ENCODE measurements at places on chromosomes 3 and 15.

GRCh38 chr15:80693682-80694610 is 1.2 kb upstream of the ABHD17C start:
- DNase-seq: no peak

GRCh38 chr3:18556503-18557135 is 131.5 kb upstream of the SATB1 start:
- peak; percentile 37 for DNase-seq

DNA sequence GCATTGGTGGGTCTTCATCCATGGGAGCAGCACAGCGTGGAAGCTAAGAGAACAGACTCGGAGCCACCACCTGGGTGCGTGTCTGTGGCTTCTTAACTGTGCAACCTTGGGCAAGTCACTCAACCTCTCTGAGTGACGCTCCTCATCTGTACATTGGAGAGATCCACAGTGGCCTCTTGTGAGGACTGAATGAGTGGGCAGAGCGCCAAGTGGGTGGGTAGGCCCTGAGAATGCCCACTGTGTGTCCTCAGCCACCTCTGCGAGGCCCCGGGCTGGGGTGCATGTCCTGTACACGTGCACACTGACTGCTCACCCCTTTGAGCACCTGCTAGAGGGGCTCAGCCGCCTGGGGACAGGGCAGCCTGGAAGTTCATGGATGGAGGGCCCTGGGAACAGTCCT is 99.6 kb upstream of the PRR23E start:
- no peak for DNase-seq

- DNase-seq: no peak
Observed at GRCh38 chr3:11445883-11446282, 173.7 kb downstream of the ATG7 start.

- DNase-seq: no peak
Observed at GRCh38 chr15:88470625-88471372, 3.3 kb downstream of the MRPS11 start.

- DNase-seq: no peak
Observed at GRCh38 chr3:187000711-187001151, 70.4 kb downstream of the ST6GAL1 start.

- DNase-seq: no peak
Observed at GRCh38 chr15:52749258-52749657, 40.9 kb downstream of the ONECUT1 start.

- no peak for DNase-seq
Observed at GRCh38 chr15:40906991-40907802, 12.9 kb downstream of the VPS18 start.

DNA sequence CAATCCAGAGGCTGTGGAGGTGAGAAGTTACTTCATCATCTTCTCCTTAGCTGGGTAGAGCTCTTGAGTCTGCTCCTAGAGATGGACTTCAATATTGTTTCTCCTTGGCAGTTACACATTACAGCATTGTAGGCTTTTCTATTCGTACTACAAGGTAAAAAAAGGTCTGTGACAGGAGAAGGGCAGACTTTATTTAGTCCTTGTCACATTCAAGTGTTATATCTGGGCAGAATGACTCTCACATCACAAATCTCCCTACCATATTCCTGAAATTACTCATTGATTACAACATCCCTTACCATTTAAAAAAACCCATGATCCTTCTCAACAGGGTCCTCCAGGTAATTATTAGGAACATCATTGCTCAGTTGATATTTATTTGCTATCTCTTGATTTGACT is 75.0 kb downstream of the AGBL1 start:
- no peak for DNase-seq

GRCh38 chr3:188926111-188926510 is 245.7 kb upstream of the TPRG1 start:
- no peak for DNase-seq

- DNase-seq: no peak
Observed at GRCh38 chr3:46335541-46335940, 18.4 kb upstream of the CCR2 start.

DNA sequence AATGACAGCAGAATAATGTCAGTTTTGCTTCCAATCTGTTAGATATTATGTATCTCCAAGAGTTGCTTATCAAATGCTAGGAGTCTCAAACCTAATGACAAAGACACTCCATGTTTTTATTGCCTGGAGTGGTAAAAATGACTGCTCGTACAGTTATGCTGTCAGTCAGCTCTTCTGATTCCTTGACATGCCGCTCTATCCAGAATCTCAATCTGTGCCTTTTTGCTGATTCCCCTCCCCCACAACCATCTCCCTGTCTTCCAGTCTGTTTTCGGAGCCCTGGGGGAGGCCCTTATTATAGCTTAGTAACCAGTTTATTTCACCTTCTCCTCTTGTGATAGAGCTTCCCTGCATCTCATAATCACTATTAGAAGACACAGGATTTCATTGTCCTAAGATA is 2.6 kb downstream of the MKRN2 start:
- DNase-seq: no peak

DNA sequence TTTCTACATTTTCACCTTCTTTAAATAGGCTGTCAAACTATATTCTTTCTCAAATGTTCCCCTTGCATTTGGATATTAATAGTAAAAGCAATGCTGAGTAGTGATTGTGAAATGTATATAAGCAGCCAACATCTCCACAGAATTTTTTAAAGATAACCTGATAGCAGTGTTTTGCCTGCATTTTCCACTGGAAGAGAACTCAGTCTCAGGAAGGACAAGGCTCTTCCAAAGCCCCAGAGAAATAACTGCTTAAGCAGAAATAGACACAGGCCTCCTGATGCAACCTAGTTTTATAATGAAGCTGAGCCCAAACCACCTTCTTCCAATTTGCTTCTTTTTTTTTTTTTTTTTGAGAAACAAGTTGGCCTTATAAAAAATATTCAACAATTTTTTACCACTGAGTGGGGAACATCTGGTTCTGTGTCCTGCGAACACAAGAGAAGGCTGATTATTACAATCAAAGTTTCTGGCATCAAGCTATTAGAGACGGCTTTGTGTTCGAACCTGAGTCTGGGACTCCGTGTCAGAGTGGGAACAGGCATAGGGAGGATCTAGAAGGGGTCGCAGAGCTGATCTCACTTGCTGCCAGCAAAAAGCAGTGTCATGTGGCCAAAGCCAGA is 332.5 kb upstream of the TBL1XR1 start:
- DNase-seq: no peak

DNA sequence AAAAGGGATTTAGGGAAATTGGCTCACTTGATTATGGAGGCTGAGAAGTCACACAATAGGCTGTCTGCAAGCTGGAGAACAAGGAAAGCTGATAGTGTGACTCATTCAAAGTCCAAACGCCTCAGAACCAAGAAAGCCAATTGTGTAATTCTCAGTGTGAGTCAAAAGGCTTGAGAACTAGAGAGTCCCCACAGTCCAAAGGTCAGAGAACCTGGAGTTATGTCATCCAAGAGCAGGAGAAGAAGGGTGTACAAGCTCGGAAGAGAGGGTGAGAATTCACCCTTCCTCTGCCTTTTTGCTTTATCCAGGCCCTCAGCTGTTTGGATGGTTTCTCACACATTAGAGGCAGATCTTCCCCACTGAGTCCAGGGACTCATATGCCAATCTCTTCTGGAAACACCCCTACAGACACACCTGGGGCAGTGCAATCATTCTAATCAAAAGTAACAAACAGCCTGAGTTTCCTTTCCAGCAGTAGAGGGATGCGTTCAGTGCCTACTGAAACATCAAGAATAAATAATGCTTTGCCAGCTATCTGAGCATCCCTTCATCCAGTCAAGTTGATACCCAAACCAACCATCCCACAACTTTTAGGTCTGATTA is 271.5 kb downstream of the SATB1 start:
- DNase-seq: peak; percentile 97

GRCh38 chr3:134796281-134797056 is 1.4 kb downstream of the EPHB1 start:
- no peak for DNase-seq

DNA sequence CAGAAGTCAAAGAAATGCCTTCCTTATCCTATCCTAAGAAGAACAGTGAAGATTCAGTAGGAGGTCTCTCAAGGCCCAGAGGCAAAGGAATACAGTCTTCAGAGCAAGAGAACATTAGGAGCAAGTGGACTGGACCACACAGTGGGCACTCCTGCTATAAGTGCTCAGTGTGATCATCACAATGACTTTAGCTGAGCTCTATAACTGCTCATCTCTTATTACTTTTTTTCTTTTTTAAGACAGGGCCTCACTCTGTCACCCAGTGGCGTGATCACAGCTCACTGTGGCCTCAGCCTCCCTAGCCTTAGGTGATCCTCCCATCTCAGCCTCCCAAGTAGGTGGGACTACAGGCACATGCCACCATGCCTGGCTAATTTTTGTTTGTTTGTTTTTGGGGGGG is 48.1 kb downstream of the COL8A1 start:
- DNase-seq: no peak

DNA sequence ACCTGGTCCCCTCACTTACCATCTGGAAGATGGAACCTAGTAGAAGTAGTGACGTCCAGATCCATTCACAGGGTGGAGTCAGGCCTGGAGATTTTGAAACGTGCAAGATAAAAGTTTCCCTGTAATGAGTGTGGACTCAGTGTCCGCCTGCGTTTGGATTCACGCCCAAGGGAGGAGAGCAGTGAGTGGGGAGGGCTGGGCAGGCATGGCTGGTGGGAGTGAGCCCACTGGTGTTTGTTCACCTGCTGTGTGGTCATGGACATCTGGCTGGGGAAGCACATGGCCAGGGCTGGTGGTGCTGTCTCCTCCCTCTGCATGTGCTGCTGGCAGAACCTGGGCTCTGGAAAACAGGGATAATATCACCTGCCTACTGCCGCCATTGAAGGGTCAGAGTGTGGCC is 37.0 kb downstream of the RLBP1 start:
- DNase-seq: no peak

- DNase-seq: no peak
Observed at GRCh38 chr15:64029633-64030032, 16.7 kb downstream of the DAPK2 start.

GRCh38 chr3:195895861-195896360 is 12.4 kb downstream of the TNK2 start:
- no peak for DNase-seq

GRCh38 chr15:85534031-85534430 is 153.6 kb downstream of the AKAP13 start:
- DNase-seq: no peak

DNA sequence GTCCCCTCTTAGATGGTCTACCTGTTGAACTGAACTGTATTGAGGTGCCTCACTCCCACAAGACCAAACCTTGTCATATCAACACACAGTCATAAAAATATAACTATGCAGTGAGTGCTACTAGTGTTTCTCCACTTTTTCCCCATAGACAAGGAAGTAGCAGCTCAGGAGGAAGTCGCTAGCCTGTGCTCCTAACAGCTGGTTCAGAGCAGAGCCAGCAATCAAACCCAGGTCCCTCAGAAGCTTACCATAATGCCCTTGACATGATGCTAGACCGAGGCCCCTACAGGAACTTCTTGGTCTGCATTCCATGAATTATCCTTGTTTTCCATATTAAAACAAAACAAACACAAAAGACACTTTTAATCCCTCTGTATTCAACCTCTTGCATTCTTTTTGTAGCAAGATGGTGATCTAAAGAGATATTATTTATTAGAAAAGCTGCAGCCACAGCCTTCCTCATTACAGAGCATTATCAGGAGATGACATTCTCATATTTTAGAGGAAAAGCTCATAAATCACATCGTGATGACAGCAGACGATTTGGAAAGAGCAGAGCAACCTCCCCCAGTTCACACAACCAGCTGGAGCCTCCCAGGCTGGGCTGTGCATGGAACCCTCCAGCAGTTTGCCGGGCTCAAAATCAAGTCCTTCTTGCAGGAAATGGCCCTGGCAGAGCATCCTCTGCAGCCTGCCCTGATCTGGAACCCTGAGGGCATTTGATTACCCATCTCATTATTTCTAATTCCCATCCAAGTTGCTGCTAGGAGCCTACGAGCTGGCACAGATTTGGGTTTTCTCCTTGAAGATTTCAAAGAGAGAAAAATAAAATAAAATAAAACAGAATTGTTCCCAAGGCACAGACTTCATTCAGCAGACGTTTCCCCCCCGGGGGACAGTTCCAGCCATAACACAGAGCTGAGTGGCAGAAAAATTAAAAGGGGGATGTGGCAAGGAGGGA is 118.8 kb downstream of the SRGAP3 start:
- no peak for DNase-seq

GRCh38 chr3:134340362-134340981 is 33.8 kb downstream of the AMOTL2 start:
- no peak for DNase-seq

DNA sequence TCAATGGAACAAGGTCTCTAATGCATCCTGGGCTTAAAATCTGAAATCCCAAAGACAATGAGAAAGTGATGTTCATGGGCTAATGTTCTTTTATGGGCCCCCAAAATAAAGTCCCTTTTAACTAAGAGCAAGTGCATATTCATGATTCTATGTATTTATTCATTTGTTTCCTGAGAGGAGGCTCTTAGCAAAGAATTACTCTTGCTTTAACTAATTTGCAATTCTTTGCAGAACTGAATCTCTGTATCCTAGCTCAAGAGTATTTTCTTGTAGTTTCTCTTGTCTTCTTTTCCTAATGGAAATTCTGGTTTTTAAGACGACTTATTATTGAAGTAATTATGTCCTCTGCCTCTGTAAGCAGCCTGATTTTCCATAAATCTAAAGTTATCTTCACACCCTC is 202.2 kb upstream of the TP63 start:
- no peak for DNase-seq

DNA sequence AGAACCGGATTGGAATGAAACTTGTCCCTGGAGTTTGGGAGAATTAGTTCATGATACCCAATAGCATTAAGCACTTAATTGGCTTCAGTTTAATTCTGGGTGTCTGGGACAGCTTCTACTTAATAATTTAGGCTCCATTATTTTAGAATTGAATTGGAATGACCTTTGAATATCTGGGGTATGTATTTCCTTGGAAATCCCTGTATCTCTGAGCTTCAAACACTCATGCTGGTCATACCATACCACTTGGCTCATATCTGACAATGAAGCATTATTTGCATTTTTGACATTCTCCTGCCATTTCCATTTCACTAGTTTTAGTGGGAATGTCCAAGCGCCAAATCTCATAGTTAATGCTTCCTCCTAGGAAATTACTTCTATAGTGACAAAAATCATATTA is 393.1 kb downstream of the DIPK2A start:
- DNase-seq: no peak

All from bronchial epithelial cell (primary cell).